WERI-Rb-1 (cell line): ENCODE measurements at places on chromosomes 16 and 17.

- peak; percentile 69 for DNase-seq
Observed at GRCh38 chr17:70329721-70330120, 160.4 kb downstream of the KCNJ2 start.

GRCh38 chr17:35254107-35254773, 11.4 kb downstream of the SLFN5 start:
- no peak for DNase-seq

DNA sequence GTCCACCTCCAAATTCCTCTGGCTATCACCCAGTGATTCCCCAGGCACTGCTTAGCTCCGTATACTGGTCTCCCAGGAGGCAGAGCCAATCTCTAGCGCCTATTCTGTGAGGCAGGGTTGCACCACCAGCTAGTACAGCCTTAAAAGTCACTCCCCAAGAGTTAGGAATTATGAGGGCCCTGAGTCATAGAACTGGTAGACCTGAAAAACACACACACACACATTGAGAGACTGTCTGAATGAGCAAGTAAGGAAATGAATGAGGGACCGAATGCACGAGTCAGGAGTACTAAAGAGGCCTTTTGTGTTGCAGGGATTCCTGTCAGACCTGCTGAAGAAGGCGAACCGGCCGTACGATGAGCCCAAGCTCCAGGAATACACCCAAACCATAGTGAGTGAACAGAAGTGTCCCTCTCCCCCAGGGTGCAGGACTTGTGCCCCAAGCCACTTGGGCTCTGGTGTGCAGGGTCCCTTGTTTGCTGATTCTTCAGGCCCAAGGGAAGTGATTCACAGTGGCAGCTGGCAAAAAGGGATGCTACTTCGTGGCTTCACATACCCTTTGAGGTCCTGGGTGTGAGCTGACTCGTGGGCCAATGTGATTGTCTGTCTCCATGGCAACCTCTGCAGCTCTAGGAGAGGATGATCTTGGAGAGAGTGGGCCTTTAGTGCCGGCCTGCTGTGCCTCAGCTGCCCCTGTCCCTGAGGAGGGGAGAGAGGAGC, 24.7 kb downstream of the CALB2 start:
- peak; percentile 16 for DNase-seq

DNA sequence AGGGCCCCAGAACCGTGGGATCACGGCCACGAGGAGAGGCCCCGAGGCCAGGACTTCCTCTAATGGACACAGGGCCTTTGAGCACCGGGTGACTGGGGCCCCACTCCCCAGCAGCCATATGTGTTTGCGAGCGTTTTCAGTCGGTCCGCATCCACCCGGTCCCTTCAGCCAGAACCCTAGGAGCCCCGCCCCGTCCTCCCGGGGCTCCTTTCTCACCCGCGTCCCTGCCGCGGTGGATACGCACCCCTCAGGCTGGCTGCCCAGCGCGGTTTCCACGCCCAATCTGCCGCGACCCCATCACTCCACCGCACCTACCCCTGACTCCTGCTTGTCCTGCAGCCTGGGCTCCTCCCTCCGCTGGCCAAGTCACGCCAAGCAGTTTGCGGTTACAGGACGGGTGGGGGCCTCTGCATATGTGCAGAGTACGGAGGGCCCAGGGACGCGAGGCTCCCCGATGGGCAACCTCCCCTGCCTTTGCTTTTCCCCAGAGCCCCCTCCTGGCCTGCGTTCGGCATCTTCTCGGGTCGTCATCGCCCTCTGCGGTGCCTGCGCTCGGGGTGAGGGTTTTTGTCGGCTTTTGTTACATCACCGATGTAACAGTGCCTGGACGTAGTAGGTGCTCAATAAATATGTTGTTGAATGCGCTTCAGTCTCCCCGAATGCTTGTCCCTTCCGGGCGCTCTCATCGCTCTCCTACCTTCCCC, 1.0 kb upstream of the TTYH2 start:
- DNase-seq: no peak
